Neural crest cell (in vitro differentiated cells): ENCODE measurements at places on chromosomes 16 and 17. TPM values are rescaled to one million over a fixed set of nuclear protein-coding genes. Genes with fewer than 3 reads are reported as not detected.

GRCh38 chr17:80414508-80414802, 512 bp upstream of the ENDOV start:
- H3K4me3 ChIP-seq, result peak overlapping the region; percentile 97
- H3K36me3 ChIP-seq, result peaks cover 3% of the 10 kb centered on the region
- H3K27ac ChIP-seq, result no peak overlapping the region
- DNase-seq, result no peak
- H3K27me3 ChIP-seq, result peaks cover 27% of the 10 kb centered on the region

DNA sequence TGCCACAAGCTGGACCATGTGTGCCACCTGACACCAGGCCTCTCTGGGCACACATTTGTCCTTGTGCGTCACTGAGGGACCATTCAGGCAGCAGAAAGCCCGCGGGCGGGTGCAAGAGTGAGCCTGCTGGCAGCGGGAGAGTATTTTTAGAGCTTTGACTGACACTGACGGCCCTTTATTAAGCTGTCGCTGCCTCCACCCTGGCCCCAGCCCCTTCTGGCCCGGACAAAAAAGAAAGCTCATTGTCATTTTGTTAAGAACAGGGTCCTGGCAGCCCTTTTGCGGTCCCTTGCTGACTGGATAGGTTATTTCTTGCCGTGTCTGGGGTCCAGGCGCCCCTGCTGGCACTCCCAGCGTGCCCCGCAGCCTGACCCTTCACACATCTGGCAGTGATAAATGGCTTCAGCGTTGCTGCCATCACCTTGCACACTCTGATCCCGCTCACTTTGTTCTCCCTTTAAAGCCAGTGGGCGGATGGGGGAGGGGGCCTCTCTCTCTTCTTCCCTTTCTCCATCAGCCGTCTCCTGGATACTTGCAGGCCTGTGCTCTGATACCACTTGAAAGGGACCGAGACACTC, 78.4 kb upstream of the NKD1 start:
- peak overlapping the region; percentile 73 for H3K4me3 ChIP-seq
- peaks cover 6% of the 10 kb centered on the region for H3K27me3 ChIP-seq
- peak overlapping the region; percentile 97 for H3K27ac ChIP-seq
- peaks cover 76% of the 10 kb centered on the region for H3K4me1 ChIP-seq

DNA sequence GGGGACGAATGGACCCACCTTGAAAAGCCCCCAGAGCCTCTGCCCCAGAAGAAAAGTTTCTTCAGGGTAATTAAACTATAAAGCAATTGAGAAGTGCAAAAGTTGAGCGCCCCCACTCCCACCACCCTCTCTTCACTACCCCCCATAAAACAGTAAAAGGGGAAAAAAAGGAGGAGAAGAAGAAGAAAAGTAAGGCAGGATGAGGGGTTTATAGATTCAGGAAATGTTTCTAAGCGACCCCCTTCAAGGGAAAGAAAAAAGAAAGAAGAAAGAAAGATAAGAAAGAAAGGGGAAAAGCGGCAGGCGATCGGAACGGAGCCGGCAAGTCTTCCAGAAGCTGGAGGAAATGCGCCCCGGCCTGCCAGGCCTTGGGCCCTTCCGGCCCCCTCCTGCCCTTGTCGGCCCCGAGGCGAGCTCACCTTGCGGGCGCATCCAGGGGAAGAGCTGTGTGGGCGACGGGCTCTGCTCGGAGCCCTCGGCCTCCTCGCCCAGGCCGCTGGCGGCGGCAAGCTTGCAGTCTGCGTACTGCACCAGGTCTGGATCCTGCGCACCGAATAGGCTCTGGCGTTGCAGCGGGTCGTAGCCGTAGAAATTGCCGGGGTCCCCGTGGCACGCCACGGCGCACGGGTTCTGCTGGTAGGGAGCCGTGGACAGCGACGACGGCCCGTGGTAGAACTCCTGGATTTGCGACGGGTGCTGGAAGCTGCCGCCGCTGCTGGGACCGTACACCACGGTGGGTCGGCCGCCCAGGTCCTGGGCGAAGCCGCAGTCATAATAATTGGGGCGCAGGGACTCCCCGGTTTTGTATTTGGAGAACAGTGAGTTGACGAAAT, 1.0 kb downstream of the HOXB8 start:
- peaks cover 24% of the 10 kb centered on the region for H3K4me1 ChIP-seq
- H3K4me3 ChIP-seq, result peak overlapping the region; percentile 88
- H3K36me3 ChIP-seq, result peaks cover 13% of the 10 kb centered on the region
- DNase-seq, result no peak

- peaks cover 37% of the 10 kb centered on the region for H3K27me3 ChIP-seq
- no peak overlapping the region for H3K4me3 ChIP-seq
- no peaks in the 10 kb centered on the region for H3K36me3 ChIP-seq
- DNase-seq, result peak; percentile 39
- no peak overlapping the region for H3K27ac ChIP-seq
Observed at GRCh38 chr17:79658811-79659207, 48.0 kb upstream of the RBFOX3 start.

PPM1E gene
- 15.2 and 15.5 TPM in 2 replicates for total RNA-seq
